ENCODE measurements at places on chromosomes 3 and 15.

DNA sequence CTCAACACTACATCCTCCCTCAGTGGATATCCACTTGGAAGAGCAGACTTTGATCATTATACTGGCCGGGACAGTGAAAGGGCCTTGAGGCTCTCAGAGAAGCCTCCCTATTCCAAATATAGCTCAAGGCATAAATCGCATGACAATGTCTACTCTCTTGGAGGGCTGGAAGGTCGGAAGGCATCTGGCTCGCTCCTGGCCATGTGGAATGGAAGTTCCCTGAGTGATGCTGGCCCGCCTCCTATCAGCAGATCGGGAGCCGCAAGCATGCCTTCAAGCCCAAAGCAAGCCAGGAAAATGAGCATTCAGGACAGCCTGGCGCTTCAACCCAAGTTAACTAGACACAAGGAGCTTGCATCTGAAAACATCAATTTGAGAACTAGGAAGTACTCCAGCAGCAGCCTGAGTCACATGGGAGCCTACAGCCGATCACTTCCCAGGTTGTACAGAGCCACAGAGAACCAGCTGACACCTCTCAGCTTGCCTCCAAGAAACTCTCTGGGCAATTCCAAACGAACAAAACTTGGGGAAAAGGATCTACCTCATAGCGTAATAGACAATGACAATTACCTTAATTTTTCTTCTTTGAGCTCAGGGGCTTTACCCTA lies 25.4 kb downstream of the PHLDB2 start:
- DNase-seq: no peak

DNA sequence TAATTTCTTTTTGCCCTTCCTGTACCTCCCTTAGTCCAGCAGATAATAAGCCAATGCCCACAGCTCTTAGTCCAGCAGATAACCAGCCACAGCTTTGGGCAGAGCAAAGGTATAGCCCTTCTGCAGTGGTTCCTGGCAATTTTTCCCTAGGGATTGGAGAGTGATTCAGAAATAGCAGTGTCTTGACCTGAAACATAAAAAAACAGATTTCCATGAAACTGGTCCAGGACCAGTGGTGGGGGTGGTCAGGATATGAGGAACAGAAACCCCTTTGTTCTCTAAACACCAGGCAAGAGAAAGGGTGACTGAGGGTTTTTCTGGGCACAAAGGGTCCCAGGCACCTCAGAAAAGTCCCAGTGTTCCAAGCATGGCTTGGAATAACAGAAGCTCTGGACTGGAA lies 103.4 kb downstream of the ARRDC4 start:
- DNase-seq: no peak

- no peak for DNase-seq
Observed at GRCh38 chr3:5822843-5823242, 635.3 kb downstream of the EDEM1 start.

DNA sequence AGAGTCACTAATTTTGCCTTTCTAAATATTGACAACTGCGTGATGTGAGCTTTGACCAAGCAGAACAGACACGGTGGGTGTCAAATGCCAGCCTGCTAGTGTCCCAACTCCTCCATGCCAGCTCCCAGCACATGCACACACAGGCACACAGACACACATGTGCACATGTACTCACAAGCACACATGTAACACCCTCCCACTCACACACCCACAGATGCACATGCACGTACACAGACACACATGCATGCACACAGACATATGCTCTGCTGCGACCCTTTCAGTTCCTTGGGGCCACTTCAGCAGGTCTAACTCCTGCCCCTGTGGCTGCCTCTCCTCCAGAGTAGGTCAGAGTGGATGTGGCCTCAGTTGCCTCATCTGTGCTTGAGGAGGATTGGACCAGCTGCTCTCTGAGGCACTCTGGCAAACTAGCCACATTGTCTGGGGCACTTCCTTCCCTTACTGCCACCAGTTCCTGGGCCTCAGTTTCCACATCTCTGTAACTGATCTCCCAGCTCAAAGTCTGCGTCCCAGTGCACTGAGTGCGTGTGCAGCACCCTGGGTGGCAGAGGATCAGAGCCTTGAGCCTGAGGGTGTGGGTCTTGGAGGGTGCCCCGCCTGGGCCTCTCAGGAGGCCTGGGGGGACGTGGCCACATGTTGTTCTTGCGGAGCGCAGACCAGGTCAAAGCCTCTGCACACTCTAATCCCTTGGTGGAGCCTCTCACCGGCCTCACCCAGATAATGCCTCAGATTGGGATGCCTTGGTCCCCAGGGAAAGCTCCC lies 55.0 kb upstream of the PRR23E start:
- DNase-seq: no peak

- DNase-seq: no peak
Observed at GRCh38 chr3:69612791-69613190, 126.5 kb upstream of the MITF start.

DNA sequence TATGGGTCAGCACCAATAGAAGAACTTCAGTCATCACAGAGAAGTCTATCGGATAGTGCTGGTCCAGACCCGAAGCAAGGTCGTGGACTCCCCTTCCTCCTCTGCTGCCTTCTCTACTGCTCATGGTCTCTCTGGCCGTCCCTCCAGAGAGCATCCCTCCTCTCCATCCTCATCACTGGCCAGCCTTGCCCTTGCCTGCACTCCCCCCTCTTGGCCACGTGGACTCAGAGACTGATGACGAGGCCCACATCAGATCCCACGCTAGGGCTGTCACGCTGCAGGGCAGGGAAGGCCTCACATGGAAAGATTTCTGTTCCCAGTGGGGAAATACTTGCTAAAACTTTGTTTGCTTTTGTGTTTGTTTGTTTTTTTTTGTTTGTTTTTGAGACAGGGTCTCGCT lies 35.3 kb downstream of the IGDCC3 start:
- no peak for DNase-seq

DNA sequence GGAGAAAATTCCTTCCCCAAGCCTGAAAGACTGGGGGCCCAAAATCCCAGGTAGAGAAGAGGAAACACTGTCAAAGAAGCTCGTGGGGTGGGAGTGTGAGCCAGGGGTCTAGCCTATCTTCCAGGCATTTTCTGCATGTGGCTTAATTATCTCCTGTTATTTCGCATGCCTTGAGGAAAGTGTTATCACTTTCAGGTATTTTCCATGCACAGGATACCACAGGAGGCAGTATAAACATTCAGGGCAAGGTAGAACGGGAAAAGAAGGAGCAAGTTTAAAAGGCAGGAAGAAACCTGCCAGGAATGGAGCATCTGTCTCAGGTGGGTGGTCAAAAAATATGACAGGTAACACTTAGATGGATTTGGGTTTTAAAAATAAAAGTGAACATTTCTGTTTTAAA lies 575.3 kb upstream of the ZNF385D start:
- DNase-seq: no peak

DNA sequence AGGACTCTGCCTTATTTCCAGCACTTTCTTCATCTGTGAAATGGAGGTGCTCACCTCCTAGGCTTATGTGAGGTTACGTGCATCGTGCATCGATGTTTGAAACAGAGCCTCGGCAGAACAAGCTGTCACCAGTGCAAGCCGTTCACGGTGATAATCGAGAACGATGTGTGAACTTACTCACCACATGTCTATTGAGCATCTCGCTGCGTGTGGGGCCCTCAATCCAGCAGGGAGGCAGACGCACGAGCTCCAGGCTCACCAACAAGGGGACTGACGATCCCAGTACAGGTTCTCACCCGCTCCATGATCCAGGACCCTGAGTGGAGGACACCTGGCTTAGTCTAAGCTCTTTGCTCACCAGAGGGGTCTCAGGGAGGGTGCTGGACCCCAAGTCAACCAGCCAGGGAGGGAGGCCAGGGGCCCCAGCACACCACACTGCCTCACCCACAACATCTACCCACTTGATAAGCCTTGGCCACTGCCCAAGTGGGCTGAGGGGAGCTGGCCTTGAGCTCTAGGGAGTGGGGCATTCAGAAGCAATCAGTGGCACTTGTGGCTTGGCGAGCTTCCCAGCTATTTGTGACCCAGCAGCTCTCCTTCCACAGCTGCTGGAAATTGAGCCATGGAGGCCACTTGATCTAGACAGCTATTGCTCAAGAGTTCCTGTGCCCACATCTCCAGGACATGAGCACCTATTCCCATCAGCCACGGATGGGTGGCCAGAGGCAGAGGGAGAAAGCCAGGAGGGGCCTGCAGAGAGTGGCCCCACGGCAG lies 34.4 kb upstream of the SLC6A1 start:
- no peak for DNase-seq

GRCh38 chr15:38905632-38906031 lies 341.0 kb upstream of the RASGRP1 start:
- DNase-seq: no peak

DNA sequence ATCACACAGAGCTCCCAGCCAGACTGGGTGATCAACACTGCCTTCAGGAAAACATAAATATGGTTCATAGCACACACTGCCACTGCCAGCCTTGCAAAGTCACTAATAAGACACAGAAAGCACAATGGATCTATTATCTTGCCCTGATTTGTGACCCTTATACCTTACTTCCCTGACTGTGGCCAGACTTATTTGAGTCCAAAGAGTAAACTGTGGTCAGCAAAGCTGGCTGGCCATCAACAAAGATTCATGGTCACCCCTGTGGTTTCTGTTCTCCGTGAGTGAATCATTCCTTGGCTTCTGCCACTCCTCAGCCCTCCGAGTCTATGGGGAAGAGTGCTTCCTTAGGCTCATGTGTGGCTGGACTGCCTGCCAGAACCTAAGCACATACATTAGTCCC lies 437.7 kb downstream of the RAP2B start:
- no peak for DNase-seq

DNA sequence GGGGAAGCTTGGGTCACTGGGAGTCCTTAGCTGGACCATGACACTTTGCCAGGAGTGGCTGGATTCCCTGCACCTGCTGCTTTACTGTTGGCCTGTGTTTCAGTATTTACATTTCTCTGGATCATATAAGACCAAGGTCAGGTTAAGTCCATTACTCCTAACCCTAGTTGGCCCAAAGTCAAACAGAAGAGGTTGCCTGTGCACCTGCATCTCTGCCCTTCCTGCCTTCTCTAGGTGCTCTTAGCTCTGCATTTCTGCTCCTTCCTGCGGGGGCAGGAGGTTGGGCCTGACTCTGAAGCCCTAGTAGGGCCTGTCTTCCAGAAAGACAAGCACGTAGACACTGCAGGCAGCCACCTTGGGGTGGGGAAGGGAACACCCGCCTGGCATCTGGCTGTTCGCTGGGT lies 124.3 kb downstream of the RPLP1 start:
- DNase-seq: no peak

GRCh38 chr15:27784107-27784506 lies 315.0 kb downstream of the OCA2 start:
- no peak for DNase-seq

DNA sequence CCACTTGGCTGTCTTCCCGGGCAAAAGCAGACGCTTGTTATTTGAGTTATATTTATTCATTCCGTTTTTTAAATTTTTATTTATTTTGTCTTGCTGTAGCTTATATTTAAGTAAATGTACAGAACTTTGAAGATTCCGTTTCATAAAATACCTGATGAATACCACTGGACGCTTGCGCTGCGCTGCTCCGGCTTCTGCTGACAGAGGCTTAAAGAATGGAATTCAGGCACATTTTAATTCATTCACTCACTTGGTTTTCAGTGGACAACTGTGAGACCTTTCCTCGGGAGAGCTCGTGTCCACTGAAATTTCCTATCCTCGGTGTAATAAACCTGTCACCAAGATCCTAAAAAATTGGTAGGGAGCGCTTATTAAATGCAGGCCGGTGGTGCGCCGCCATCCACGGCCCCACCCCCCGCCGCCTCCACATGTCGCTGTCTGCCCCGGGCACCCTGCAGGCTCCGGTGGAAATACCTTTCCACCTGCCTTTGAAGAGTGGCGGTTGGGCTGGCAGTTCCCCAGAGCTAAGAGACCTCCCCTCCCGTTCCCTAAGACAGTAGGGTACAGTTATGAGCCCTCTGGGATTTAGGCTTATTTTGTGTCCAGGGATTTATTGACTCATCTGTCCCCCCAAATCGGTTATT lies 62.5 kb upstream of the UBE2E1 start:
- DNase-seq: no peak

GRCh38 chr3:119469418-119470189 lies 841 bp downstream of the POGLUT1 start:
- DNase-seq: no peak

DNA sequence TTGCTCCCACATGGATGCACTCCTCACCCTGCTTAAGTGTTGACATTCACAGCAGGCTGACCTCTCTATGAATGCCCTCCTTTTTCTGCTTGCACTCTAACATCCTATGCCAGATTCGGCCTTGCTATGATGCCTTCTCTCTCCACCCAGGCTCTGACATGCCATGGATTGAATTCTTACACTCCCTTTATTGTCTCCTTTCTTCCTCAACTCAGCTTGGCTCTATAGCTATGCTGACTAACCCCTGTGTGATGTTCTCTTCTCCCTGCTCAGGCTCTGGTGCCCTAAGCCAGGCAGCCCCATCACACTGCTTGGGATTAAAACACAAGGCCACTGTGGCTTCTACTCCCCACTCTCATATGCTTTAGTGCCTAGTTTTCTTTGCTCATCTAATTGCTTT lies 563.7 kb downstream of the NSUN3 start:
- DNase-seq: no peak

DNA sequence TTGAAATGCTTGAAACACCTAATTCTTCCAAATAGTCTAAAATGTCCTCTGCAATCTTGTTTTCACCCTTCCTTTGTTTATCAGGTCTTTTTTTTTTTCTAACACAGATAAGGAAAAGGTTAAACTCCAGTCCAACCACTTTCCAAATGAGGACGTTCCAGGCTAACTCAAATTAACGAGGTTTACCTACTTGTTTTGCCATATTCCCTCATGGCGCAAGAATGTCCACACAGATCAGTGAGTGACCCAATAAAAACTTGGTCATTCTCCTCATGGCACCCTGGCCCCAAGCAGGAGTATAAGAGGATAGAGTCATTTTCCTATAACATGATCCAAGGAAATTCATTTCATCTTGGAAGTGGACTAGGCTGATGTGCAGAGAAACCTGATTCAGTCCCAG lies 6.6 kb upstream of the LIPC start:
- no peak for DNase-seq

GRCh38 chr3:143237077-143237627 lies 117.6 kb downstream of the CHST2 start:
- no peak for DNase-seq

GRCh38 chr3:10292505-10293419 lies at the start of gene GHRL:
TSS of gene GHRL (minus strand) at chr3:10292947. CDS start at chr3:10290180, 2,767 bp downstream.
- no peak for DNase-seq

GRCh38 chr3:67875858-67876257 lies 221.4 kb upstream of the SUCLG2 start:
- DNase-seq: no peak

- DNase-seq: no peak
Observed at GRCh38 chr3:127307112-127307835, 19.4 kb upstream of the PRR20G start.

Measured in activated CD4-positive, alpha-beta T cell treated with anti-CD3 and anti-CD28 coated beads, Interleukin-2, amount 50 U/mL, for 4 hours (primary cell).